ENCODE measurements at places on chromosomes 6 and 20.
A peak's percentile ranks its signal among the peaks of the same experiment; 100 is the strongest.

GRCh38 chr6:137222381-137222780, 3.2 kb upstream of the IFNGR1 start:
- no peak for DNase-seq

DNA sequence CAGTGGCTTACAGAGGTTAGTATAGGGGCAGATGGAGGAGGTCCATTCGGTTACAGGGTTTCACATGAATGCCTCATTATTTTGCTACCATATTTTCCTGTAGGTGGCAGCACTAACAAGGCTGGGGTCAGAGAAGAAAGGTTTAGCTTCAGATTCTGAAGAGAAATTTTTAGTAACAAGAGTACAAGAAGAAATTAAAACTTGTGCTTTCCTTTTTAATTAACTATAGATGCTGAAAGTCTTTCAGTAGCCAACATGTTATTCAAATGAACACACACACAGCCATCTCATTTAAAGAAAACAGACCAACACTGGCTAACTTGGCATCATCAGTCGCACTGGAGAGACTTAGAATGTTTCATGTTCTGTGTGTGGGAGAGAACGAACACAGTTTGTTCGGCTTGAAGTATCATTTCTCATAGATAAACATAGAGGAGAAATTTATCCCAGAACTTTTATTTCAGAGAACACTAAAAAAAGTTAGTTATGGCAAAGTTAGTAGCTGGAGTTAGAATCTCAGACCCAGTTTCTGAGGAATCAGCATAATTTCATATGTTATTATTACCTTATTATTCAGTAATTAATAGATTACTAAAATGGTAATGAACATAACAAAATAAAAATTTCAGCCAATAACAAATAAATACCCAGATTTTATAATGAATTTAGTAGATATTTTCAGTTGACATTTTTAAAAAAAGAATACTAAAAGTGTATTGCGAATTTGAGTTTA, 314.0 kb upstream of the RSPO3 start:
- DNase-seq = no peak

GRCh38 chr6:10621847-10622246, 72.6 kb downstream of the C6orf52 start:
- no peak for DNase-seq

- no peak for DNase-seq
These were observed 56.0 kb downstream of the GCNT2 start for GRCh38 chr6:10577112-10577511.

DNA sequence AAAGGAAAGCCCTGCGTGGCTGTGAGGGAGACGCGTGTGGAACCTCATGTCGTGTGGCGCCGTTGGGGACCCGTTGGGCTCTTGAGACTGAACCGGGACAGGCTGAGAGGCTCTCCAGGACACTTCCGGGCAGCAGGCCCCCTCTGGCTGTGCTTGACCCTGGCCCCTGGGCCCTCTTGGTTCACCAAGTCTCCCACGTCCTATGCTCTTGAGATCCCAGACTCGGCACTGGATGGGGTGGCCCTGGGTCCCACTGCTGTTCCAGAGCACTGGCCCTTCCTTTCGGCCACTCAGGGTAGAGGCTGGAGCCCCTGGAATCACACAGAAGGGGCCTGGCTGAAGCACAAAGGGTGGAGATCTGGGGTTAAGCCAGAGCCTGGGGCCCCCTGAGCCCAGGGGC, 30.4 kb downstream of the NTSR1 start:
- no peak for DNase-seq

DNA sequence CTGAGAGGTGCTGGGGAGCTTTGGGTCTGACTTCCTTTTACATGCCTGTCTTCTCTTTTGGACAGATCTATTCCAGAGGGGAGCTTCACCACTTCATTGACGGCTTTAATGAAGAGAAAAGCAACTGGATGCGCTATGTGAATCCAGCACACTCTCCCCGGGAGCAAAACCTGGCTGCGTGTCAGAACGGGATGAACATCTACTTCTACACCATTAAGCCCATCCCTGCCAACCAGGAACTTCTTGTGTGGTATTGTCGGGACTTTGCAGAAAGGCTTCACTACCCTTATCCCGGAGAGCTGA, 13.1 kb downstream of the PRDM1 start:
- no peak for DNase-seq

- peak; percentile 34 for DNase-seq
These were observed 14.7 kb downstream of the UQCC2 start for GRCh38 chr6:33696548-33697518.

GRCh38 chr6:11064836-11065235, 20.7 kb upstream of the ELOVL2 start:
- DNase-seq = no peak

- DNase-seq = no peak
These were observed 52.5 kb downstream of the PRND start for GRCh38 chr20:4774207-4774606.

DNA sequence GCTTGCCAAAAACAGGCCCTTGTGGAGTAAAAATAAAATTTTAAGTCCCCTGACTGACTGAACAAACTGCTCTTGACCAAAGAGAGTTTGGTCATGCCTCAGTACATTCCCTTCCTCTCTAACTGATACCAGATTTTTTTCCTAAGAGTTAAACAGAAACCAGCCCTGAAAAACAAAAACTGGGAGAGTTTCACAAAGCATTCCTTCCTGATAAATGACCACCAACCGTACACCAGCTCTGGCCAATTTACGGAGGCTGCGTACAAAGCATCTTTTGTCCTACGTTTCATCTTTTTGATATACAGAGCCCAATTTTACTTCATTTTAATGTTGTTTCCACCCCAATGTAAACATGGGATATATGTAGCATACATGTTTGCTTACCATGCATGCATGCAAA, 477.4 kb upstream of the HTR1E start:
- no peak for DNase-seq

DNA sequence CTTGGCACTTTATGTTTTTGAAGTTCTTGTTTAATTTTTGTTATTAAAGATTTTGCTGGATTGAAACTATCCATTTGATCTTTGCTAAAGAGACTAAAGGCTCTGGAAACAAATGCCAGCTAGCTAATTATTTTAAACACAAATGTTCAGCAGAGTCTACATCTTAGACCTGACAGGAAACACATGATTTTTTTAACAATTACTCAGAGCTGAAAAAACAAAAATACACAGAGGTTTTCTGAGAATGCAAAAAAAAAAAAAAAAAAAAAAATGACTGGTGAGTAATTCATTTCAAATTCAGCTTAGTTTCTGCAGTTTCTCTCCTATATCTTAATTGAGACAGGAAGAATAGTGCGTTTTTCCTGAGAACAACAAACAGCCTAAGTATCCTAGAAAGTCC, 448.0 kb downstream of the TENT5A start:
- no peak for DNase-seq

GRCh38 chr6:75563032-75563431, 38.6 kb upstream of the SENP6 start:
- no peak for DNase-seq

GRCh38 chr20:16569246-16570153, 3.7 kb downstream of the KIF16B start:
- DNase-seq = no peak

DNA sequence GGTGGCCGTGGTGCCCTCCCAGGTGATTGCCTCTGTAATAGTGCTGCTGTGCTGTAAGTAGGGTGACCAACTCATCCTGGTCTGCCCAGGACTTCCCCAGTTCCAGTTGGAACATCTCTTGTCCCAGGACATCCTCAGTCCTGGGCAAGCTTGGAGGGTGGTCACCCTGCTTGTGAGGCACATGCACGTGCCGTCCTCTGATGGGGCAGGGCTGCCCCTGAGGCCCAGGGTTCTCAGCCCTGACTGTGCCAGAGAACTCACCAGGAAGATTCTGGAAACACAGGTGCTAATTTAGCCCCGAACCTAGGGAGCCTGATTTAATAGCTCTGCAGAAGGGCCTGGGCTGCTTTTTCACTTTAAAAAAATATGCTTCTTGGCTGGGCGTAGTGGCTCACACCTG, 120.9 kb upstream of the PHACTR3 start:
- DNase-seq = no peak

DNA sequence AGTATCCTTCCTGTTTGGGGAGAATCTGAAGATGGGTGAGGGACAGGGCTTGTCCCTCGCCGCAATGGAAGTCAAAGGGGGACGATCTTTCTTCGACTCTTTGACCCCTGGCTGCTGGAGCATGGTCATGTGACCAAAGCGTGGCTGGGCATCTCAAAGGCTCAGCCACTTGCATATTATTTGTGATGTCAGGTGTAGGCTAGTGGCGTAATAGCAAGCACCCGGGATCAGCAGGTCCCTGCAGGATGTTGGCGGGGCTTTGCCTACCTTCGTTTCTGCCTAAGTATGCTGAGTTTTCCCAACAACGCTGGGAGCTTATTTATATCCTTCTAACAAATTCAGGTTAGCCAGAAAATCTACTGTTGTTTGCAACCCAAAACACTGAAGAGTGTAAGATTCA, 50.3 kb upstream of the IL20RA start:
- no peak for DNase-seq

GRCh38 chr6:136508725-136509392, 41.4 kb downstream of the MAP7 start:
- no peak for DNase-seq

DNA sequence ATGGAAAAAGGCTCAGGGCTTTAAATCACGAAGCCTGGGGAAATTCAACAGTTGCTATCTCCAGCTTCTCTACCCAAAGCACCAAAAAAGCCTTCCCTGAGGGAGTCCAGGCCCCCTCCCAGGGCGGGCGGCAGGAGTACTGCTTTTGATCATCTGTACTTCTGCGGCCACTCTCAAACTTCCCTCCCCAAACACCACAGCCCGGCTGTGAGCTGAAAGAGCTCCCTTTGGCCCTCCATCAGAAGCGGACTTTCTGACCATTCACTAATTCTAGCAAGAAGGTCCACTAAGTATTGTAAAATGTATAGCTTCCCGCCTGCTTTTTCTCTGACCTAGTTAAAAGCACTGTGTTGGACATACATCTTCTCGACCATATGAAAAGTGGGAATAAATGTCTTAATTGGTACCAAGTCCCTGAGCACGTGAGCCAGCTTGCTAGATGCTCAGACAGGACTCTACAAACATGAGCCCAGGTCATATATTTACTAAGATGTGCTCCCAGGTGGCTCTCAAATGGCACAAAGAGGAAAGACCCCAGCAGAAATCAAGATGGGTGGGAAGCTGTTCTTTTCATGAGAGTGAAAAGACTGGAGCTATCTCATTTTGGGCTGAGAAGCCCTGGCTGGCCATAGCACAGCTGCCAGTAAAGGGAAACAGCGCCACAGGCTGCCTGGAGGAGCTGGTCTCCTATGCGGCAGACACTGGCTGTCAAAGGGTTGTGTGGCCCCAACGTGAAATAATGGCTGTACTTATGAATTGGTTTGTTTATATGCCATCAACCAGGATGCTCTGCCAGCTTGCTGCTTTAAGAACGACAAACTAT, 58.6 kb downstream of the GFOD1 start:
- DNase-seq = no peak

Data from T-cell (primary cell).